ENCODE measurements at places on chromosomes 4 and X.

DNA sequence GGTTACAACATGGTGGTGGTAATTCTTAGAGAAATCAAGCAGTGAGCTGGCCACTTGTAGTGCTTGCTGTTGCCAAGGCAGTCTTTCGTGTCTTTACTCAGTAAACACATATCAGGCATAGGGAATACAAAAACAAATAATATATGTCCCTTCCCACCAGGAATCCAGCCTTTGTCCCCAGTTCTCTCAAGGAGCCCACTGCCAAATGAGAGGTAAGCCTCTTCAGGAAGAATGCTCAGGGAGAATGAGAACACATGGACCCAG, 421 bp upstream of the PLAC1 start:
- DNase-seq: no peak

- DNase-seq: no peak
Observed at GRCh38 chr4:3372933-3373465, 68.8 kb upstream of the HGFAC start.

DNA sequence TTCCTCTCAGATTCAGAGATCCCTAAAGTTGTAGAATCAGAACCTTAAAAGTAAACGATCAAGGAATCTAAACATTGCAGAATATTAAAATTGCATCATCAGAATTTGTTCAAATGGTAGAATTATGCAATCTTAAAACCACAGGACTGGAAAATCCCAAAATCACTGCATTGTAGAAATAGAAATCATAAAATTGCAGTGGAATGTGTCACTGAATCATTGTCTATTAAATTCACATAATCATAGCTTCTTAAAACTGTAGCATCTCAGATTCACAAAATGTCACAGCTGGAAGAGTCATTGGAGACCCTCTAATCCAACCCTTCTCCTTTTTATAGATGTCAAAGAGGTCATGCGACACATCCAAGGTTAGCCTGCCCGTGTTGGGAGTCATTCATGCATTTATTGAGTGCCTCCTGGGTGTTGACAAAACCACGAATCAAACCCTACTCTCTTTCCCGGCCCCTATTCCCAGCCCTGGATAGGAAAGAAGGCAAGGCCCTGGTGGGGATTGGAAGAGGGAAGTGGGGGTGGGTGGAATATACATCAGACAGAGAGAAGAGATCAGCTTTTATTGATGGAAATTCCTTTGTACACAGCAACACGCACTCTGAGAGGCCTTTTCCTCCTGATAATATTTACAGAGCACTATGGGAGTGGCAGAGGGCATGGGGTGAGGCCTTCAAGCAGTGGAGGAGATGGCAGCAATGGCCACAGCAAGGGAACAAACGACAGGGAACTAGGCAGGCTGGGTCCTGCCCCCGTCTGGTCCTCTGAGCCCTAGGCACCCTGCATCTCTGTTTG, 15.4 kb downstream of the IQSEC2 start:
- no peak for DNase-seq

GRCh38 chrX:29231800-29232199, 644.6 kb downstream of the IL1RAPL1 start:
- no peak for DNase-seq

DNA sequence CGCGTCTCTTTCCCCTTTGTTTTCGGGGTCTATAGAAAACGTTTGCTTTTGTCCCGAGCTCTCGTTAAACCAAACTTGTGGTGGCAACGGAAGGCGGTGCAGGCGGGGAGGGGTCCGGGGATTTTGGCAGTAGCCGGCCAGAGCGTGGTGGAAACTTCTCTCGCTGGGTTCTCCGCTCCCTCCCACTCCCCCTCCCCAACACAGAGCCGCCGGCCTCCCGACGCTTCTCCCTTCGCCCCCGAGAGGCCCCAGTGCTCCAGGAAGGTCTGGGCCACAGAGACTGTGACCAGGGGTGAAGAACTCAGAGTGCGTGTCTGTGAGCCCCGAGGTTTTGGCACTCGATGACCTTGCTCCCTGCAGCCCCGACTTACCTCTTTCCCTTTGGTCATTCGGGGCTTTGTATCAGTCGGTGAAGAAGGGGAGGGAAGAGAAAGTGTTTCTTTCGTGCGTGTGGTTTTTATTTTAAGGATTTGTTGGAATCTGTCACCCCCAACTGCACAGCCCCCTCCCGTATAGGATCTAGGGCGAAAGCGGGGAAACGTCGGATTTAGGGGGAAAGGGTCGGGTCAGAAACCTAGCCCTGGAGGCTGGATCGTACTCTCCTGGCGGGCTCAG, 9.0 kb upstream of the BCOR start:
- DNase-seq: no peak

DNA sequence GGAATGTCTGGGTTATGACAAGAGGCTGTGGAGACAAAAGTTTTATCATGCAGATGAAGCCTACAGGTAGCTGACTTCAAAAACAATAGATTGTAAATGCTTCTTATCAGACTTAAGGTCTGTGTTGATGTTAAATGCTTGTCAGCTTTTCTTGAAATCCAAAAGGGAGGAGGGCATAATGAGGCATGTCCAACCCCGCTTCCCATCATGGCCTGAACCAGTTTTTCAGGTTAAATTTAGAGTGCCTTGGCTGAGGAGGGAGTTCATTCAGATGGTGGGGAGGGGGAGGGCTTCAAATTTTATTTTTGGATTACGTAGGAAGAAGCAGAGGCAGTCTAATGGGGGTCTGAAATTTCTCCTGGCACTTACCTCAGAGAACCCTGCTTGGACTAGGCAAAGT, 207.7 kb upstream of the HDX start:
- DNase-seq: no peak

GRCh38 chrX:44017676-44018075, 44.5 kb upstream of the NDP start:
- DNase-seq: no peak

All from stimulated activated naive CD4-positive, alpha-beta T cell (primary cell).